CD4-positive, alpha-beta T cell (primary cell): ENCODE measurements at places on chromosomes 13 and 19.

GRCh38 chr13:41812237-41812636 lies 148.7 kb downstream of the VWA8 start:
- no peak for DNase-seq

GRCh38 chr13:46071590-46072249 lies 19.2 kb upstream of the ZC3H13 start:
- DNase-seq, result peak; percentile 19

DNA sequence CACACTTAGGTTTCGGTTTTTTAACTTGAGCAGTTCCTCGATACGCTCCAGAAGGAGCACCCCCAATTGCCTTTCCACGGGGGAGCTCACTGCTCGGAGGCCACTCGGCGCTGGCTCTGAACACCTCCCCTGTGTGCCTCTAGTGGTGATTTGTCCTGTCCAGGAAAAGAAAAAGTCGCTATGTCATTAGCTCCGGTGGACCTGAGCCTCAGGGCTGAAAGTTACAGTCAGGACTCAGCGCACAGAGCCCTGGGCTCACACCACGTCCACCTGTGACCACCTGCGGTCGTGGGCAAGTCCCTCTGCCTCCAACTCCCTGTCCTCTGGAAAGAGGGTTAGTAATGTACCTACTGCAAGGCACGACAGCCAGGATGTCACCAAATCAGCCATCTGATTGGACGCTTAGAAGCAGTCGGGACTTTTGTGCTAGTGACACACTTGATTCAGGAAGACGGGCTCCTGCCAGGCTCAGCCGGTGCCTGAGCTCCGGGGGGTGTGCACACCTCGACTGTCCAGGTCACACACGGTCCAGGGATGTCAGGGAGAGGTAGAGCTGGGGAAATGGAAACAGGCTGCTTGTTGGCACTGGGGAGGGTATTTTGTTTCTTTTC lies 3.9 kb upstream of the TMPRSS9 start:
- no peak for DNase-seq

DNA sequence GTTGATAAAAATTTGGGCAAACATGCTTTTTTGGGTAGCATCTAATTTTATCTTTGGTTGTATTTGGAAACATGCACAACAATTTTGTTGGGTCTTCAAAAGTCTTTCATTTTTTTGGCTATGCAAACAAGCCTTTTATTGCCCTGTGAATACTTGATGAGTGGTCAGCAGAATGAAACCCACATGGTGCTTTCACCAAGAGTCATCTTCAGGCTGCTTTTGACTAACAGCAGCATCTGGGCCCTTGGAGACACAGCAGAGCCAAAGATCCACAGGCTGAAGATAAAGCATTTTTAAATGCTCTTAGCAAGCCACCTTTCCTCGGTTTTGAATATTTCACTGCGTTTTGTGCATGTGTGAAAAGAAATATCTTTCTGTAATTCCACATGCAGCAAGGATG lies 154.9 kb downstream of the FGF9 start:
- DNase-seq, result no peak

- no peak for DNase-seq
Measured at GRCh38 chr19:7778081-7778480, 15.0 kb downstream of the CLEC4M start.

GRCh38 chr13:91946498-91947070 lies 548.2 kb downstream of the GPC5 start:
- no peak for DNase-seq

DNA sequence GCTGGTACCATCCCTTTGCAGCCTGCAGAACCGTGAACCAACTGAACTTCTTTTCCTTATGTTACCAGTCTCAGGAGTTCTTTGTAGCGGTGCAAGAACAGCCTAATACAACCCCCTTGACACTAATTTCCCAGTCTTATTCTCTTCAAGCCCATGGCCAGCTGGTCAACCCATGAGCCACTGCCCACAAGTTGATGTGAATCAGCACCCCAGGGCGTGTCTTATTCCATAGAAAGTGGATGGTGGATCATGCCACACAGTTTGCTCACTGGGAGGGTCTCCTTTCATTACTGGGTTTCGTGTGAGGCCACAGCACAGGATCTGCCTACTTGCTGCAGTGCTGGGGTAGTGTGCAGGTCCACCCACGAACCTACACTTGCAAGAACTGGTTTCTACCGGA lies 27.0 kb downstream of the TEX29 start:
- DNase-seq, result no peak

DNA sequence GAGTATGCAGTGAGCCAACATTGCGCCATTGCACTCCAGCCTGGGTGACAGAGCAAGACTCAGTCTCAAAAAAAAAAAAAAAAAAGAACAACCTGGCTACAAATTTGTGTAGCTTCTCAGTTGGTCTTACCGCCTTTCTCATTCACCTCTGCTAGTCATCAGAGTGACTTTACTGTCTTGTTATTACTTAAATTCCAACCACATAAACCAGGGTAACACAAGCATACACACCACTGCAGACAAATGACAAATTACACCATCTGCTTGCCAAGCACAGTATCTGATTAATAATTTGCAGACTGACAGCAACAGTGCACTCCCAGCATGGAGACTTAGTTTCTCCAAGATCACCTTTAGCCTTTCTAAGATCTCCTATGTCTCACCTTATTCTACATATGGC lies 11.0 kb downstream of the ZNF14 start:
- no peak for DNase-seq
